ENCODE measurements at places on chromosomes 6 and 20.
A peak's percentile ranks its signal among the peaks of the same experiment; 100 is the strongest.

- DNase-seq = no peak
These were observed 44.1 kb downstream of the SUN5 start for GRCh38 chr20:32960222-32960518.

GRCh38 chr6:41343641-41344187 is 8.3 kb downstream of the NCR2 start:
- DNase-seq = peak; percentile 32

DNA sequence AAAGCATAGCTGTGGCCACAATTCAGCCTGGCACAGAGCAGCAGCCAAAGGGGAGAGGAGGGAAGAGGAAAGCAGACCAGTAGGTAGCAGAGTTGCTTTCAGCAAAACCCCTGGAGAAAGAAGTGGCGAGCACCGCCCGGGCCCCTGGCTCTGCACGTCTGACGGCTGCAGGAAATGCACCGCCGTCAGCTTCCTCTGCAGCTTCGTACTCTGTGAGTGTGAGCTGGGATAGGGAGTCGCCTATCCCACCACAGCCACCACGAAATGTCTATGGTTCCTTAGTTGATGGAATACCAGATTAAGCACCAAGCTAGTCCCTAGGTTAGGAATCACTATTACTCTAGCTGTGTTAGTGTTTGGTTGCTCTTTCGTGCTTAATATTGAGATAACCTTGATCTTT is 79.9 kb upstream of the NAA20 start:
- DNase-seq = no peak

- no peak for DNase-seq
These were observed 28.4 kb downstream of the SYNDIG1 start for GRCh38 chr20:24497851-24498250.

GRCh38 chr6:130525408-130525807 is 159.6 kb downstream of the TMEM200A start:
- no peak for DNase-seq

GRCh38 chr6:5463690-5464089 is 202.4 kb downstream of the FARS2 start:
- no peak for DNase-seq

GRCh38 chr6:83883240-83883639 is 23.8 kb downstream of the CYB5R4 start:
- DNase-seq = no peak

DNA sequence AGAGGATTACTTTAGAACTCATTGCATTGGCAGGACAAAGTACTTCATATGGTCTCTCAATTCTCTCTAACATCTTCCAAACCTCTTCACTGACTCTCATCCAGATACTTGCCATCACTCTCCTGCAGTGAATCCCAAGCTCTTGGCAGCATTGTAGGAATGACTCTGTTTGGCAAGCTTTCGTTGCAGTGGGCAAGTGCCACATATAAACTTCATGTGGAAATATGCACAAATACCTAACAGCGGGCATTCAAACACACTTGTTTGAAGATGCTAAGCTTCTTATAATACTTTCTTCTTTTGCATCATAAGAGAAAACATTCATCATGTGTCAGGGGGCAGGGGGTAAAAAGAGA is 86.2 kb upstream of the F13A1 start:
- no peak for DNase-seq

DNA sequence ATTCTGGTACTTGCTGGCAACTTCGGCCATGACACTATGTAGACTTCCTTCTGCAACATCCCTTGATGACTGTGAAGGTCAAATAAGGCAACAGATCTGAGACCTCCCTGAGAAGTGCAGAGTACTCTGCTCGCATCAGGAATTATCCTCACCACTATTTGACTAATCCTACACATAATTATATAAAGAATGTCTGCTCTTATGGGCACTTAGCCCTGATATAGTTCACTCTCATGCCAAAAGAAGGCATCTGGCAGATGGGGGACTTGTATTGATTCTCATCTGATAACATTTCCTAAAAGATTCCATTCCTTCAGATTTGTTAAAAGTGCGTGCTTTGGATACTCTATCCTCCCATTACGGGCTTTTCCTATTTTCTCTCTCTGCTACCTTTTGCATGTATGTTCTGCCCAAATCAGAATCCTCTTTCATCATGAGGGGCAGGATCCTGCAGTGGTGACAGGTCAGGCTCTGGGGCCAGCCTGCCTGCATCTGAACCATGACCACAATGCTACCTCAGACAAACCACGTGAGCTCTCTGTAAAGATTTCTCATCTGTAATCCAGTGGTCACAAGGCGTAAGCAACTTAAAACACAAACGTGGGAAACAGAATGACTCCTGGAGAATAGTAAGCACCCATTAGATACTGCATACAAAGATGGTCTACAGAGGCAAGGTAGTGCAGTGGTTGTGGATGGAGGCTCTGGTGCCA is 134.0 kb downstream of the GJA10 start:
- DNase-seq = no peak

DNA sequence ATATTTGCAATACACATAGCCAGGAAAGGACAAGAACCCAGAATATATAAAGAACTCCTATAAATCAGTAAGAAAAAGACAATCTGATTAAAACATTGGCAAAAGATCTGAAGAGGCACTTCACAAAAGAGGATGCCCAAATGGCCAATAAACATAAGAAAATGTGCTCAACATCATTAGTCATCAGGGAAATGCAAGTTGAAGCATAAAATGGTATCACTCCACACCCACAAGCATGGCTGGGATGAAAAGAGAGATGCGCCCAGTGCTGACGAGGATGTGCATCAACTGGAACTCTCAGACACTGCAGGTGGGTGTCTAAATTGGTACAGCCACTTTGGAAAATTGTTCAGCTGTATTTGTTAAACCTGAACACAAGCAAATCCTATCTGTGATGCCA is 42.4 kb upstream of the MLN start:
- DNase-seq = no peak

DNA sequence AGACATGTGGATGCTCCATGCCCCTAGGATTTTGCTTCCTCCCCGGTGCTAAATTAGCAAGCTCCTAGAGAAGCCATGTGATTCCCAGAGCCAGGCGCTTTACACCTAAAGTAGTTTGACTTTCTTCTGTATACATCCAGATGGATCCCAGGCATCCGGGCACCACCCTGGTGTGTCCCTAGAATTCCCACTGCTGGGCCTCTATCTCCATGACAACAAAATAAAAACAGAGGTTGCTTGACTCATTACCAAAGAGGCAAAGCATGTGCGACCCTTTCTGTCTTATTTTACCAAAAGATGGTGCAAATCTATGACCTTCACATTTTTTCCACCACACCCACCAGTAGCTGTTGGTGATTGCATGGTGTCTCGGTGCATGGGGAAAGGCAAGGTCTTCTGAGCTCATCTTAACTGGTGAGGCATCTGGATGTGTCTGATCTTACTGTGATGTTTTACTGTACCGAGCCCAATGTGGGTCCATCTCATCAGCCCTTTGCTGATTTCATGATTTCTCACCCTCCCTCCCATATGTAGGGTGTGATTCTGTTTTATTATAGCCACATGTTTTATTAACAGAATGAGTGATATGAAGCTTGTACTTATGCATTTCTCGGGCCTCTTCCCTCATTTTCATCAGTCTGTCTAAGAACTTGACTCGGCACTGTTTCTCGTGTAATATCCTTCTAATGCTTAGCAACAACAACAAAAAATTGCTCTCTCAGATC is 27.4 kb upstream of the VAPB start:
- no peak for DNase-seq

DNA sequence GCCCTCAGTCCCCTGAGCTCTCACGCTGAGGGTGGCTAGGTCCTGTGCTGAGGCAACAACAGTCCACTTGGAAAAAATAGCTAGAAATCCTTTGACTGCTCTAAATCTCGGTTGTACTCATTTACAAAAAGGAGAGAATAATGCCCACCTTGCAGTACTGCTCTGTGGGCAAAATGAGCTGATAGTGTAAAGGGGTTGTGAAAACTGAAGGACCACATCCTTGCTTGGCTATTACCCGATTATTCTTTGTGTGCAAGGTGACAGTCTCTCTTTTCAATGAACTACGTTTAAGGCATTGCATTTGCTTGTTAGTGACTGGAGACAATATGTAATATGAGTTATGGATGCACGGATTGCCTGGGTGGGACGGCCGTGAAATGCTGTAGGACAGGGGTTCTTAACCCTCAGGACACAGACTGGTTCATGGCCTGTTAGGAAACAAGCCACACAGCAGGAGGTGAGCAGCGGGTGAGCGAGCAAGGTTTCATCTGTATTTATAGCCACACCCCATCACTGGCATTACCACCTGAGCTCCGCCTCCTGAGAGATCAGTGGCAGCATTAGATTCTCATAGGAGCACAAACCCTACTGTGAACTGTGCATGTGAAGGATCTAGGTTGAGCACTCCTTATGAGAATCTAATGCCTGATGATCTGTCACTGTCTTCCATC is 14.6 kb downstream of the SAMD3 start:
- DNase-seq = no peak

GRCh38 chr6:30963641-30964040 is 19.9 kb upstream of the MUC21 start:
- no peak for DNase-seq

GRCh38 chr6:106808758-106809157 is 165.8 kb downstream of the CD24 start:
- no peak for DNase-seq

DNA sequence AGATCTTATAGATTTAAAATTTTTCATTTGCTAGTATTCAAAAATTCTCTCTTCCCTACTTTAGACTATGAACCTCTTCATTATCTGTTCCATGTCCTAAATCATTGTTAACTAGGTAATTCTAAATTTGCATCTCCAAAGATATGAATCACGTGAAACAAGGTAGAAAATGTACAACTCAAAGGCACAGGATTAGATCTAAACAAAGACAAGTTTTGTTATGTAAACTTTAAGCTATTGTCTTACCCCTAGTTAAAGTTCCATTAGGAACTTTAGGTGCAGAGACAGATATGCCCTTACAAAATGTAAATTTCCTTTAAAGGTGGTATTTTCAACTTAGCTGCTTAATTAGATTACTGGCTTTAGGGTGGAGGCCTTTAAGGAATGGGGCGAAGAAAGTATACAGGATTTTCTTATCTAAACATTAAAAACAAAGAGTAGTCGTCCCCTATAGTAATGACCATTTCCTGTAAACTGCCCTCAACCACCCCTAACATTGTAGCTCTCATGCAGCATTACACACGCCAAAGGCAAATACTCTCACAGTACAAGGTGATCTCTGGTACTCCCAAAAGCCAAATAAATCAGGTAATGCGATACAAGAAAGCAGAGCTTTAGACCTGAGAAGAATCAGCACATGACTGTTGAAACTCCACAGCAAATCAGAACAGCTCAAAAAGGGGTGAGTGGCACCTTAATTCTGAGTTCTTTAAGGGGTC is 57.4 kb upstream of the MRAP2 start:
- no peak for DNase-seq

GRCh38 chr6:157383471-157383870 is 2.5 kb downstream of the ZDHHC14 start:
- DNase-seq = no peak

- no peak for DNase-seq
These were observed 3.1 kb downstream of the STK38 start for GRCh38 chr6:36544228-36544627.

DNA sequence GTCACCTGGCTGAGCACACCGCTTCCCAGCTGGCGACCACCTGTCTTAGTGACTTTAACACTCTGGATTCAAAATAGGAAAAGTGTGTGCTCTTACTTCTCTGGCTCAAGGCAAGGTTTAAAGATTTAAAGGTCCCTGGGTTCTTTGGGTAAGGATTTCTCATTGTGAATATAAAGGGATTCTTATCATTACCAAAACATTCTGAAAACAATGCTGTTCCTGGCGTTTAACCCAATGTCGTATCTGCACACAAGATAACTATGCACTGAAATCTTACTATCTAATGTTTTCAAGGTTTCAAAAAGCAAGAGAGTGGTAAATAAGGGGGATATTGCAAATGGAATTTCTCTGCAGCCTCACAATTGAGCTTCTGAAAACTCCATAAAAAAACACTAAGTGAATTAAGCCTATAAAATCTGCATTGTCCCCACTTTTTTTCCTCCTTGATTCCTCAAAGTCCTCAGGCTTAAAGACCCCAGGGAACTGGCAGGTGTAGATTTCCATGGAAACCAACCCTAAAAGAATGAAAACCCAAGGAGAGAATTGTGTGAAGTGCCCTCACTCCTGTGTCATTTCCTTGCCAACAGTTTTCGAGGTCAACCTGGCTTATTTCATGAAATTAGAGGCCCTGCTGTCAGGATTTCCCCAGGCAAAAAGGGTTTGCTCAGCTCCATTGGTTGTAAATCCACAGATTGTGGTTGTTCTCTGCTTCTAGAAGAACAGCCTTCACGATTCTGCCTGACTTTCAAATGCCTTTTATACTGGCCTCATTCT is 44.0 kb downstream of the BMP2 start:
- DNase-seq = no peak

DNA sequence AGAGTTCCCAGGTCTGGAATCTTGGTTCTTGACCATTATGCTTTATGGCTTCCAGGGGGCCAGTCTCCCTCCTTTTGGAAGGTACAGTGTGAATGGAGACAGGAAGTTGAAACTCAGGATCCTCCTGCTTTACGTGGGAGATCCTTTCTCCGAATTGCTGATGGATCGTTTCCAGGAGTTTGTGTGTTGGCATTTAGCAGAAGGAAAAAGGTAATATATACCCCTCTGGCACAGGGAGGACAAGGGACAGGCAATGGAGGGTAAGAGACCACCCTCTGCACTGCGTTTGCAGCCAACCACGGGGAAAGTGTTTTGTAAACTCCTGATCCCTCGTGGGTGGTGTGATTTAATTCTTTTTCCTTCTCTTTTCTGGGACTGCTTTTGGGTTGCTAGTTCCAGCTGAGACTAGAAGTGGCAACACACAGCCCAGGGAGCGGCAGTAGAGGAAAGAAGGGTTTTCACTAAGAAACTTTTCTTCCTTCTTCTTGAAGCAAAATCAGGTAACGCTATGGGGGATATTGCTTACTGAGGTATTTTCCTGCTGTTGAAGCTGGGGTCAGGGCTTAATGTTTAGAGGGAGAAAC is 257.6 kb upstream of the SUPT3H start:
- DNase-seq = no peak

GRCh38 chr20:41089555-41089954 is 47.8 kb upstream of the PLCG1 start:
- DNase-seq = no peak

- DNase-seq = no peak
These were observed 59.4 kb upstream of the SCP2D1 start for GRCh38 chr20:18754030-18754652.
